ENCODE measurements at places on chromosomes 2 and 18. TPM values are rescaled to one million over a fixed set of nuclear protein-coding genes. Genes with fewer than 3 reads are reported as not detected.

DNA sequence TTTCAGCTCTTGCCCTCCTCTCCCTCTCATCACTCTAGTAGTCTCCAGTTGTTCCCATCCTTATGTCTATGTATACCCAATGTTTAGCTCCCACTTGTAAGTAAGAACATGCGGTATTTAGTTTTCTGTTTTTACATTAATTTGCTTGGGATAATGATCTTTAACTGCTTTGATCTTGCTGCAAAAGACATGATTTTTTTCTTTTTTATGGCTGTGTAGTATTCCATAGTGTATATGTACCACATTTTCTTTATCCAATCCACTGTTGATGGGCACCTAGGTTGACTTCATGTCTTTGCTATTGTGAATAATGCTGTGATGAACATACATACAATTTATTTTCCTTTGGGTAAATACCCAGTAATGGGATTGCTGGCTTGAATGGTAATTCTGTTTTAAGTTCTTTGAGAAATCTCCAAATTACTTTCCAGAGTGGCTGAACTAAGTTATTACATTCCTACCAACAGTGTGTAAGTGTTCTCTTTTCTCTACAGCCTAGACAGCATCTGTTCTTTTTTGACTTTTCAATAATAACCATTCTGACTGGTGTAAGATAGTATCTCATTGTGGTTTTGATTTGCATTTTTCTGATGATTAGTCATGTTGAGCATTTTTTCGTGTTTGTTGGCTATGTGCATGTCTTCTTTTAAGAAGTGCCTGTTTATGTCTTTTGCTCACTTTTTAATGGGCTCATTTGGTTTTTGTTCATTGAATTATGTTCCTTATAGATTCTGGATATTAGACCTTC, 179.6 kb upstream of the SLC39A10 start:
- no peak for DNase-seq

- DNase-seq = no peak
Measured at GRCh38 chr2:196712867-196713266, 73.4 kb downstream of the CCDC150 start.

DNA sequence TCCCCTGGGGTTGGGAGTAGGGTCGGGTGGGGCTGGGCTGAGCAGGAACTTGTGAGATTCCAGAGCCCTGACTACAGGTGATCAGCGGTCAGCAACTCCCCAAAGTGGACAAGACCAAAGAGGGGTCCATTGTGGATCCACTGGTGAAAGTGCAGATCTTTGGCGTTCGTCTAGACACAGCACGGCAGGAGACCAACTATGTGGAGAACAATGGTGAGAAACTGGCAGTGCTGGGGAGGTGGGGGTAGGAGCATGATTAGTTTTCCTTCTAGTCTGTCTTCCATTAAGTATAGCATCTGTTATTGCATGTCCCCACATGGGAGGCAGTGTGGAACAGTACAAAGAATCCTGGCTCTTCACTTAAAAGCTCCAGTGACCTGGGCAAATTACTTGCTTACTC, 23.7 kb downstream of the ZNF142 start:
- no peak for DNase-seq

GRCh38 chr2:191710411-191710900, 32.5 kb downstream of the NABP1 start:
- no peak for DNase-seq

GRCh38 chr2:16773080-16773713, 107.6 kb upstream of the CYRIA start:
- DNase-seq = peak; percentile 53

DNA sequence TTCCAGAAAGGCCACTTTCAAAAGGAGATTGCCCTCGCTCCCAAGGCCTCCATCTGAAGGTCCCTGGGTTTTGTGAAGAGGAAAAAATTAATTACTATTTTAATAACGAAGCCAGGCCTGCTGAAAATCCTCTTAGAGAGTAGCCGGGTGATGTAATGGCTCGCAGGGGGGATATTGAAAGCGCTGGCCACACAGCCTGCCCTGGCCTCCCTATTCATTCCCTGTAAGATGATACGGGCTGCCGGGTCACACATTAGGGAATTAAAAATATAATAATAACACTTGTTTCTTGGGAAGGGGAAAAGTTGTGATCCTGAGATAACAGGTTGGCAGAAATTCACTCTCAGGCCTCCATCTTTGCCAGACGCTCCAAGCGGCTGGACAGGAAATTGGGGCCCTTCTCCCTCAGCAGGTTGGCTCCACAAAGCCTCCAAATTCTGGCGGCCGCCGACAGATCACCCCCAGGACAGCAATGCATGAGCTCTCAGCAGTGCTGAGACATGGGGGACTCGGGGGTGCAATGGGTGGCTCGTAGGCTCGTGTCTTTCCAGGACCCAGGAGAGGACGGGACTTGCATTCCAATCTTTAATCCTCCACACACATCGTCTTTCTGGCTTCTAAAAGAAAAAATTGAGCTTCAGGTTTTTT, 299.9 kb upstream of the SALL3 start:
- peak; percentile 16 for DNase-seq

- DNase-seq = no peak
Measured at GRCh38 chr2:98768384-98769113, 37.6 kb upstream of the MGAT4A start.

- no peak for DNase-seq
Measured at GRCh38 chr2:151655663-151656398, 78.4 kb downstream of the NEB start.

- no peak for DNase-seq
Measured at GRCh38 chr2:144409241-144409640, 110.7 kb downstream of the ZEB2 start.

DNA sequence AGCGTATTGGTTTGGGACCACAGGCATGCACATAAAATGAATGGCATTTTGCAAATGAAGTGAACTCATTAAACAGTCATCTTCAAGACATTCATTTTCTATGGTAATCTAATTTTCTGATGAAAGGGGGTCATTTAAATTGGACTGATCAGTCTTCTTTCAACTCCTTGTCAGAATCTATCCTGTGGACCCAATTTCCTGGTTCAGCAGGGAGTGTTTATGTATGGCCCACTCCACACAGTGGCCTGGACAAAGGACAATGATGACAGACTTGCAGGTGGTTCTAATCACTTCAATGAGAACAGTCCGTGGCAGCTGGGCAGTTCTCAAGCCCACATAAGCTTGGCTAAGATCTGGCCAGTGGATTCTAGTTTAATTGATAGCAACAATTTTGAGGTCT, 448.1 kb downstream of the DCDC2C start:
- DNase-seq = no peak

DNA sequence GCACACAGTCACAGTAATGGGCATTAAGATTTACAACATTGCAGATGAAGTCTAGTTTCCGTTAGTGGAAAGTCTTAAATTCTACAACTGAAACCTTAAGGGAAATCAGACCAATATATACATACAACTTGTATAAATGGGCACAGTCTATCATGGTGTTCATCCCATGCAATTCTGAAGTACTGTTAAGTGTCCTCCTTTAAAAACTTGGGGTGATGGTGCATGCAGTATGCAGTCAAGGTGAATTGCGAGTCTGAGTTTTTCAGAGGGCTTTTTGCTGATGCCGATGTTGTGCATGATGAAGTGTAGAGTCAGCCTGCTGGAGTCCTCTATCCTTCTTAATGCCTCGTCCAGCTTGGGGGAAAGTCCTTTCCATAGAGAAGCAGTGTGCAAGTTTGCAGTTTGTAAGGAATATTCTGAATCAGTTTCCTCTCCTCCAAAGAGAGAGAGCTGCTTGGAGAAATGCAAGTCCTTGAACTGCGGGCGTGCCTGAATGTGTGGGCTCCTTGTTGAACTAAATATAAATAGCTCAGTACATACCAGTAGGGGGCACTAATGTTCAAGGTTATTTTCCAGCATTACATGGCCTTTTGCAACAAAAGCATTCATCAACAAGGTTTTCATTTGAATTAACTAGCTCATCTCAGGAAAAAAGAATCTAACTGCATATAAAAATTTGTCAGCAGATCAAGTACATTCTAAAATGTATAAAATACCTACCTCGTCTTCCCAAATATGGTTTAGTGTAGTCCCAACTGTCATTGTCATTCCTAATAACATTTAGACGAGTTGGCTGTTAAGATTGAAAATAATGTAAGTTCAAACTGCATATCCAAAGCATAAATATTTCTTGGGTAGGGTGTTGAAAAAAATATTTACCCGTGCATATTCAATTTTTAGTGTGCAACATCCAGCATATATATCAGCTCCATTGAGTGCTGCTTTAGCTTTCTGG, 21.3 kb downstream of the HNRNPLL start:
- DNase-seq = no peak

DNA sequence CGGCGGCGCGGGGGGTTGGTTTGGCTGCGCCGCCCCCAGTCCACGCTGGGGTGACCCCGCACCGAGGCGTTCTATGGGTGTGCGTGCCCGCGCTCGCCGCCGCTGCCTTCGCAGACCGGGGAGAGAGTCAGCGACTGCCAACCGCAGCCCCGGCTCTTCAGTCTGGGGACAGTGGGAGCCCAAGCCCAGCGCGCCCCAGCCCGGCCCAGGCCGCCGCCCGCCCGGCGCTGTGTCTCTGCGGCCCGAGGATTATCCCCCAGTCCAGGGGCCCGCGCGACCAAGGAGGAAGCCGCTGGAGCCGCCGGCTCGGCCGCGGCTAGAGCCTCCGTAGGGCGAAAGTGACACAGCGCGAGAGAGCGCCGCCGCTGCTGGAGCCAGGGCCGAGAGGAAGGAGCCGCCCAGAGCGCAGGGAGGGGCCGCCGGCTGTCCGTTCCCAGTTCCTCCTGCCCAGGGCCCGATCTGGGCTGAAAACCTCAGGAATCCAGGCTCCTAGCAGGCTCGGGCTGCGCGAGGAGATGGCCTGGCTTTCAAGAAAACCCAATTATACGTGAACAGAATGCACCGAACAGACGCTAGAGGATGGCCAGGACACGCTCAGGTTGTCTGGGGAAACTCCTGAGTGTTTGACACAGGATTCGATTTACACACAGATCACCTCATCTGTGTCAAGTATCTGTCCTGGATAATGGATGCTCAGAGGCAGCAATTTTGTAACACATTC, 2.4 kb downstream of the CTIF start:
- peak; percentile 79 for DNase-seq

Gene CIB4
- polyA plus RNA-seq = not detected

Gene DSG2
- polyA plus RNA-seq = 20.5 TPM

Gene LIMS2
- polyA plus RNA-seq = 107 TPM

Data from kidney (tissue), 22 donors.